Activated CD8-positive, alpha-beta memory T cell treated with anti-CD3 and anti-CD28 coated beads for 24 hours (primary cell): ENCODE measurements at places on chromosomes 4 and X.

GRCh38 chr4:98447648-98448047, 186.5 kb downstream of the RAP1GDS1 start:
- no peak for DNase-seq

- DNase-seq, result no peak
Observed at GRCh38 chr4:88449290-88449689, 7.6 kb upstream of the HERC5 start.

- DNase-seq, result no peak
Observed at GRCh38 chr4:8082517-8083055, 76.0 kb downstream of the ABLIM2 start.

- no peak for DNase-seq
Observed at GRCh38 chr4:141849778-141850177, 213.4 kb downstream of the IL15 start.

DNA sequence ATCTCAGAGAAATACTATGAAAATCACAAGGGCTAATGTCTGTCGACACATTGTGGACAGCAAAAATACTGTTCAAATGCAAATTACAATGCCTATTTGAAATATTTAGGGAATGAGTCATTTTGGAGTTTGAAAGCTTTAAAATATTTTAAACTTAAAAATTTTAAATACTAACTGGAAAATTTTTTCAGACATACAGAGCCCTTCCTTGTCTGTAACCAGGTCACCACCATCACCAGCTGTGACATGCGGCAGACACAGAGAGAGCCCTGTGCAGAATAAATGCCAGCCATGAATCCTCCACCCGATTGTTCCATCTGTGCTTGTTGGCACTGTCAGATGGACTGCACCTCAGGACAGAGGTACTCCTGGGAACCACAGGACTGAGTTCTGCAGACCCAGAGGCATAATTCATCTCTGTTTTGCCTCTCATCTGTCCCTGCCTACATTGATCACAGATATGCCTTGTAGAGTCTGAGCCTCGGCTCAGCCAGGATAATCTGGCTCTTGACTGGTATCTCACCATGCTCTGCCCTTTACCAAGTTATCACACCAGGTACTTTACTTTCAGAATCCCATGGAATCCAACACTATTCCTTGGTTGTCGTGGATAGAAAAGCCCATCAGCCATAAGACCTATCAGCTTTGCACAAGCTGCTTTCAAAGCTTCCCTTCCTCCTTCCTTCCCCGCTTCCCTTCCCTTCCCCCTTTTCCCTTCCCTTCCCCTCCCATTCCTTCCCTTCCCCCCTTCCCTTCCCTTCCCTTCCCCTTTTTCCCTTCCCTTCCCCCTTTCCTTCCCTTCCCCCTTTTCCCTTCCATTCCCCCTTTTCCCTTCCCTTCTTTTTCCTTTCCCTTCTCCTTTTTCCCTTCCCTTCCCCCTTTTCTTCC, 67.2 kb downstream of the TBC1D9 start:
- no peak for DNase-seq

- DNase-seq, result no peak
Observed at GRCh38 chr4:15585331-15585730, 69.8 kb downstream of the FBXL5 start.

DNA sequence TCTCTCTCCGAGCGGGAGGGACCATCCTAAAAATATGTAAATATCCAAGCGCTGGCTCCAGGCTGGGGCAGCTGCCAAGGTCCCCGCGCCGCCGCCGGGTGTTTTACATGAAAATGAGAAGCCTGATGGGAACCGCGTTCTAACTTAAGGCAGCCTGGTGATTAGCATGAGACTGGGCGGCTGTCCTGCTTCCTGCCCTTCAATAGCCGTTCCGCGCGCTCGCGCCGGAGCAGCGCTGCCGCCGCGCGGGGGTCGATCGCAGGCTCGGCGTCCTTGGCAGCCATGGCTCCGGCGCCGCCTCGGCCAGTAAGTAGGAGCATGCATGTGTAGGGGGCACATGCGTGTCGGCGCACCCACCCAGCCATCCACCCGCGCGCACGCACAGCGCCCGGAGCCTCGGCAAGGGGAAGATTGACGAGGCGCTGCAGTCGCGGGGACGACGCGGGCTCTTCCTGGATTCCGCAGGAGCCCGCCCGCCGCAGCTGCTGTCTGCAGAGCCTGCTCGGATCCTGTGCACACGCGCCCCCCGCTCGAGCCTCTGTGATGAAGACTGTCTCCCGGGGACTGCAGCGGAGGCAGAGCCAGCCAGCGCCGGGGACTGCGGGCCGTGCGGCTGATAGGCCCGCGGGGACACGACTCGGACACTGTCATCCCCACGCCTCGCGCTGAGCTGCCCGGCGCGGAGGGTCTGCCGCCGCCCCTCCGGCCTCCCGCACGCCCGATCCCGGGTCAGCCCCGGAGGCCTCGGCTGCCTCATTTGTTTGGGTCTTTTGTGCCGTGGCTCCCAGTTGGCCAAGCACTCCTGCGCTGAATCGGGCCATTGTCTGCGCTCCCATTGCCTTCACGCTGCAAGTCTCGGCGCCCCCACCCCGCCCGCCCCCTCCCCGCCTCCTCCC, 734 bp downstream of the STOX2 start:
- DNase-seq, result peak; percentile 54

DNA sequence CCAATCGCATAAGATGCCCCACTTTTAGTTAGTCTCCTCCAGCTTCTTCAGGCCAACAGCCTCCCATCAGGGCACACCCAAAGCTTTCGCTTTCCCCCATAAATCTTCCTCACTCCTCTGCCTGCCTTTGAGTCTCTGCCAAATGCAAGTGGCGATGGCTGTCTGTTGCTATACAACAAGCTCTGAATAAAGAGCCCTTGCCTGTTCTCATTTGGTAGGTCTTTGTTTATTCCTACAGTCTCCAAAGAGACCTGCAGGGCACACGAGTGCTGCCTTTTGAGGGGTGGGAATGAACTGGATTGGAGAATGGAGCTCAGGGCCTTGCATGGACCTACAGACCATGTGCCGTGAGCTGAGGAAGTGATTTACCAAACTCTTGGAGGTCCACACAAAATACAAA, 52.2 kb upstream of the SOD3 start:
- no peak for DNase-seq

DNA sequence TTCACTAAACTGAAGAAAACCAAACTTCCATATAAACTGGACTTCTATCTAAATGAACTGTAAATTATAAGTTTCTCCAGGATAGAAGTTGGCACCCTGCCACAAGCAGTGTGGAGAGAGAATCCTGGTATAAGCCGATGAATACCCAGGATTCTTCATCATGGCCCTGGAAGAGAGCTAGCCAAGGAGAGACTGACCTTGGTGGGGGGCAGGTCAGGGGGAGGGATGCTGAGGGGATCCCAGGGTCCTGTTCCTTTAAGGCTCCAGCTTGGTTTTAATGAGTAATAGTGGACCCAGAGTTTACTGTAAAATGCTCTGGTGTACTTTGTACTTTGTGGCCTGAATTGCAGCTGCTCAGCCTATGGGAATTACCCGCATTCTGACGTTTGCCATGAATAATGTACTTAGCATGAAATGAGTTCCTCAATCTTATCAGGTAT, 16.9 kb downstream of the RASSF6 start:
- no peak for DNase-seq

DNA sequence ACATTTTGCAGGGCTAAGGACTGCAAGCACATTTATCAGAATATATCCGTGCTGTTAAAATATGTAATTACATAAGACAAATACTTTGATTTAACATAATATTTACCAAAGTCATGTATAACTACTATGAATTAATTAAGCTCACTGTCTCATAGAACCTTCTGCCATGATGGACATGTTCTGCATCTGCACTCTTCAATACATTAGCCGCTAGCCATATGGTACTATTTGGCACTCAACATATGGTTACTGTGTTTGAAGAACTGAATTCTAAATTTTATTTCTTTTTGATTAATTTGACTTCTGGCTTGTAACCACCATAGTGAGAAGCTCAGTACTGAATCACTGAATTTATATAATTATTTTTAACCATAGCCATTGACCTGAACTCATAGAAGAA, 427.0 kb upstream of the TRAM1L1 start:
- no peak for DNase-seq

DNA sequence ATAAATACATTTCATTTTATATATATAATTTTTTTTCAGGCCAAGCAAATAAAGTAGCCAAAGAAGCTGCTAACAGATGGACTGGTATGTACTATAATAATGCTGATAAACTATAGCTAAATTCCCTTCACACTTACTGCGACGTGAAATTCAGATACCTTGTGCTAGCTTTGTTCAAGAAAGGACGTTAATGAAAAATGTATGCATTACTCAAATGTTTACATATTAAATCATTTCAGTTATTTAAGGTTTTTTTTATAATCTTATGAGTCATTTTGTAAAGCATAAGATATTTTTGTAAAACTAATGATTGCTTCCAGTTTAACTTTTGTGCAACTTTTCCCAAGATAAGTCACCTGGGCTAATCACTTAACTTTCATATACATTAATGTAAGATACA, 57.2 kb upstream of the TMEM131L start:
- no peak for DNase-seq

DNA sequence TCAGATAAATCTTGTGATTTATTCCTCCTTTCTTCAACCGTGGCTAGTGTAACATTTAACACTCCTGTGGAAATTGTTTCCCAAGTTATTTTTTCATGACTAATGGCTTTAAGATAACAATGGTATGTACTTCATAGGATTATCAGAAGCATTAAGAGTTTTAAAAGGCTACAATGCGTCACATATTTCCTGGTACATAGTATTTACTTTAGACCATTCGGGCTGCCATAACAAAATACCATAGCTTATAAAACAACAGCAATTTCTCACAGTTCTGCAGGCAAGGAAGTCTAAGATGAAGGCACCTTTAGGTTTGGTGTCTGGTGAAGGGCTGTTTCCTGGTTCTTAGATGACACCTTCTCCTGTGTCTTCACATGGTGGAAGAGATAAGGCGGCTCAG, 158.6 kb downstream of the PAPSS1 start:
- DNase-seq, result no peak

GRCh38 chr4:48241731-48242130, 27.9 kb downstream of the TEC start:
- no peak for DNase-seq

- DNase-seq, result no peak
Observed at GRCh38 chr4:85632981-85633380, 158.0 kb downstream of the ARHGAP24 start.

GRCh38 chrX:50407976-50408375, 62.6 kb downstream of the DGKK start:
- no peak for DNase-seq

DNA sequence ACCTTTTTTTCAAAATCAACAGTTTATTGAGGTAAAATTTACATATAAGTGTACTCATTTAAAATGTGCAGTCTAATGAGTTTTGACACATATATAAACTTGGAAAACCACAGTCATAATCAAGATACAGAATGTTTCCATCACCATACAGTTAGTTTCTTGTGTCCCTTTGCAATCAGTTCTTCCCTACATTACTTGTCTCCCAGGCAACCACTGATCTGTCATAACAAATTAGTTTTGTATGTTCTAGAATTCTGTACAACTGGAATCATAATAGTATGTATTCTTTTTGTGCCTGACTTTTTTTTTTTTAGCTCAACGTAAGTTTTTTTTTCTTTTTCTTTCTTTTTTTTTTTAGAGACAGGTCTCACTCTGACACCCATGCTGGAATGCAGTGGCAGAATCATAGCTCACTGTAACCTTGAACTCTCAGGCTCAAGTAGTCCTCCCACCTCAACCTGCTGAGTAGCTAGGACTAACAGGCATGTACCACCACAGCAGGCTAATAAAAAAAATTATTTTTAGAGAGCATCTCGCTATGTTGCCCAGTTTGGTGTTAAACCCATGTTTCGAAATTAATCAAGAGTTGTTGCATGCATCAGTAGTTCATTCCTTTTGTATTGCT, 26.9 kb downstream of the ARFIP1 start:
- DNase-seq, result no peak

- DNase-seq, result no peak
Observed at GRCh38 chrX:137568741-137569469, 3.0 kb downstream of the ZIC3 start.

GRCh38 chr4:110959041-110959643, 336.3 kb upstream of the PITX2 start:
- DNase-seq, result no peak
